ENCODE measurements at places on chromosomes 5 and 9.

DNA sequence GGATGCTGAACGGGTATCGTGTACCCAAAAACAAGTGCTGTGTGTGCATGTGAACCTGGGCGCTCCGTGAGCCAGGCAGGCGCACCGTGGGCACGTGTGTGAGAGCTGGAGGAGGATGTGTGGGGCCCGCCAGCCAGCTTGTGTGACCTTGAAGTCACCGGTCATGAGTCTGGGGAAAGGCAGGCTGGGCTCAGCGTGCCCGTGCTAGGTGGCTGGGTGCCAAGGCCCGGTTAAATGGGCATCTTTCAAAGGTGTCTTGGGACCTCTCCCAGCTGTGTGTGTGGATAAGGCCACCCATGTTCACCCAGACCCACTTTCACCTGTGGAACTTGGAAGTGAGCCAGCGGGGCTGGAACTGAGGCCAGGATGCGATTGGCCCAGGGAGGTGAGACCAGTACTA lies 3.4 kb downstream of the KCNT1 start:
- no peak for DNase-seq

DNA sequence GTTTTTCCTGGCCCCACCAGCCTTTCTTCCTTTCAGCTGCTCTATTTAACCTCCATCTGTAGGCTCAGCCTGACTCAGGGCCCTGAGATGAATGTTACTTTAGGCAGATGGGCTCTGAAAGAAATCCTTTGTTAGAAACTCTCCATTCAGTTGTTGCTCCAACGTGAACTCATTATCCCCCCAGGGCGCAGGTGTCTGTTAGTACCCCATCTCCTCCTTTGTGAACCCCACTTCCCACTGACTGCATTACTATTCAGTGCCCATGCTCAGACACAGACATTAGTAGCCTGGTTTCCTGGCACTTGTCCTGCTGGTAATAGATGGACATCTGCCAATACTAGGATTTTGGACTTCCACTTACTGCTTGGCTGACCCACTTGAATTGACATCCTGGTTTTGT lies 1271.6 kb downstream of the PTPRD start:
- no peak for DNase-seq

DNA sequence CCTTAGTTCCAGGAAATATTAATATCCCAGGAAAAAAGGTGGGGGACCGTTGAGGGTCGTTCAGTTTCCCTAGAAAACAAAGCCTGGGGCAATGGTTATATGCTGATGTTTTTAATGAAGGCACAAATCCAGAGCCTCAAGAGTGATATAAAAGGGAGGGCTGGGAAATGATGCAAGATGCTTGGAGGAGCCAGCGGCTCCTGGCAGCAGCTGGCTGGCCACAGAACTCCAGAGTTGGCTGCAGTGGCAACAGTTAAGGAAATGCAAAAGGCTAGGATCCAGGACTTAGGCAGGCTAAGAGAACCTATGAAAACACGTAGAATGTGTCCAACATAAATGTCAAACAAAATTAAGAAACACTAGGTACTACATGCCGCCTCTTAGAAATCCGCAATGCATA lies 31.0 kb upstream of the B4GALT1 start:
- no peak for DNase-seq

- no peak for DNase-seq
Measured at GRCh38 chr5:161295721-161296250, 250.7 kb downstream of the GABRB2 start.

- DNase-seq, result no peak
Measured at GRCh38 chr5:91136271-91136670, 246.8 kb downstream of the ARRDC3 start.

DNA sequence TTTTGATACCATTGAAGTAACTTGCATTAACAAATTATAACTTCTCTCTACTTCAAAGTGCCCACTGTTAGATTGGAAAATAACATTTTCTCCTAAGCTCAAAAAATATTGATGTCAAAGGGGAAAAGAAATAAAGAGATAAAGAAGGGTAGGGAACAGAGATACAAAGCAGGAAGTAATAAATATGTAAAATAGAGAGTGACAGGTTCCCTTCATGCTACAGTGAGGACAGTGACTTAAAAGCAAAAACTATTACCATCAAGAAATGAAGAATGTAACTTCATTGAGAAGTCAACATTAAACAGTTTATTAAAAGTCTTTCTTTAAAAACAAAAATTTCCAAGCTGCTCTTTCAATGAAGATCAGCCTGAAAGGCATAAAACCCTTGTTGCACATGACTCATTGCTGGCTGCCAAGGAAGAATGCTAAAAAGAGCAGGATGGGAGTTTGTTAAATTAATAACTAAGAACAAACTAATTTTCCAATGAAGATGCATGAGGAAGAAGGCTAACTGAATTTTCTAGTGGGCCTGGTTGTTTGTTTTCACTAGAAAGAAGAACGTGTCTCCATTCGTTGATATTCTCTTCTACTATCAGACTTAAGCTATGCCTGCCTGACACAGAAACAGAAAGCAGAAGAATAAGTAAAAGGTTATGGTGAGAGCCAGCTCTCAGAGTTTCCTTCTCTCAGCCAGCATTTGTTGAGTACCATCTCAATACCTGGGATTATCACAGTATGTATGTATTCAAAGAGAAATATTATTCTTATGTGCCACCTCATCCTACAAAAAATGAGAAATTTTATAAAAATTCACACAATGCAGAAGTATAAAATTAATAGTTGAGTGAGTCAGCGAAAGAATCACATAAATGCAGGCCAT lies 197.8 kb upstream of the NREP start:
- DNase-seq, result no peak

GRCh38 chr9:93365427-93366118 lies 85.9 kb upstream of the FAM120A start:
- DNase-seq, result no peak

- DNase-seq, result no peak
Measured at GRCh38 chr9:101418518-101419430, 16.8 kb downstream of the ALDOB start.

GRCh38 chr5:56272765-56273164 lies 39.6 kb upstream of the ANKRD55 start:
- DNase-seq, result no peak

DNA sequence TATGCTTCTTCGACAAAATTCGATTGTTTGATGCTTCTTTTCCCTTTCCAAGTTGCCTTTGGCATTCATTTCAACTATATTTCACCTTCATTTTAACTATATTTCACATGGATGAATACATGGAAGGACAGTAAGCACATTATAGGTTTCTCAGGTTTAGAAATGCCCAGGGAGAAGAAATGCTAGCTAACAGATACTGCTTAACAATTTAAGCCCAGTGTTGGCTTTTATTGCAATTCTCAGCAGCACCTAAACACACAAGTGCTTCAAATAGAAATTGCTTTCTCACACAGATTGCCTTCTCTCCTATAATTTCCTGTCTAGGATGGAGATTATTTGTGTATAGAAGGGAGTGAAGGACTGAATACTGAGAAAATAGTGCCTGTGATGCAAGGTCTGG lies 30.2 kb upstream of the SMC5 start:
- no peak for DNase-seq

- DNase-seq, result no peak
Measured at GRCh38 chr5:44679214-44679613, 129.5 kb upstream of the MRPS30 start.

DNA sequence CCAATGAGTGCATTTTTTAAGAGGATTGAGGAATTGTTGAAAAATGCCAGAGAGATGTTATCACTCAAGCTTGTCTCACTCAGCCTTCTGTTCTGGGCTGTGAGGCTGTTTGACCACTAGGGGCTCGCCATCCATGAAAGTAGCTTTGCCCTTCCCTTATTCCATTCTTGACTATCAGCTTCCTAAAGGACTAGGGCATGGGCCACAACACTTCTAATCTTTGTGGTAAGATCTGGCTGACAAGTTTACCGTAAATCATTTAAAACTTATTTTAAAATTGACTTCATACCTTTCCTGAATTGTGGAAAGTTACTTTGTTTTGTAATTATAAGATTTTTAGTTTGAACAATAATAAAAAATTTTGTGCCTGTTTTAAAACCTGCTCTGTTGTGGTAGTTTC lies 49.5 kb downstream of the TJP2 start:
- no peak for DNase-seq

DNA sequence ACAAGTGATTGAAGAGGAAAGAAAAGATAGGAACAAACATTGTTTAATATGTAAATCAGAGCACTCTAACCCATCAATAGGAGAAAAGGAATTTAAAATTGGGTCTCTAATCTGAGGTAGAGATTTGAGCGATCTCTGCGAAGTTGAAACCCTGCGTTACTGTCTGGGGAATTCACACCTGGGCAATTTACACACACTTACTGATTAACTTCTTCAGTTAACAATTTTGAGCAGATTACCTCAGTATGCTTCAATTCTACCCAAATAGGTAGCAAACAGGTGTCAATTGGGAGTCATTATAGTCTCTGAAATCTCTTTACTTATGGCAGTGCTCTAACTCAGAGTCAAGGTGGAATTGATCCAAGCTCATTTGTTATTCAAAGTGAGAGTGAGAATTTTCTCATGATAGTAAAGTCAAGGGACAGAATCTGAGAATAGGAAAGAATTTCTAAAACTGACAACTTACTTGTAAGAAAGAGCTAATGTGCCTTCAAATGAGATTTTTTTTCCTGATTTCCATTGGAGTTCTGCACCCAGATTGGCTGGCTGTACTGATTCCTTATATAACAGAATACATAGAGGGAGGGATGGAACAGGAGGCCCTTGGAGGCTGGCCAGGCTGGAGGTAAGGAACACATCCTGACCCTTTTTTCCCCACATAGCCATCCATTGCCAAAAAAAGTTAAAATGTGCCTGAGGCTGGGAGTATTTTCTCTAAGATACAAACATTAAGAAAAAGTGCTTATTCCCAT lies 27.1 kb upstream of the IFNA14 start:
- no peak for DNase-seq

DNA sequence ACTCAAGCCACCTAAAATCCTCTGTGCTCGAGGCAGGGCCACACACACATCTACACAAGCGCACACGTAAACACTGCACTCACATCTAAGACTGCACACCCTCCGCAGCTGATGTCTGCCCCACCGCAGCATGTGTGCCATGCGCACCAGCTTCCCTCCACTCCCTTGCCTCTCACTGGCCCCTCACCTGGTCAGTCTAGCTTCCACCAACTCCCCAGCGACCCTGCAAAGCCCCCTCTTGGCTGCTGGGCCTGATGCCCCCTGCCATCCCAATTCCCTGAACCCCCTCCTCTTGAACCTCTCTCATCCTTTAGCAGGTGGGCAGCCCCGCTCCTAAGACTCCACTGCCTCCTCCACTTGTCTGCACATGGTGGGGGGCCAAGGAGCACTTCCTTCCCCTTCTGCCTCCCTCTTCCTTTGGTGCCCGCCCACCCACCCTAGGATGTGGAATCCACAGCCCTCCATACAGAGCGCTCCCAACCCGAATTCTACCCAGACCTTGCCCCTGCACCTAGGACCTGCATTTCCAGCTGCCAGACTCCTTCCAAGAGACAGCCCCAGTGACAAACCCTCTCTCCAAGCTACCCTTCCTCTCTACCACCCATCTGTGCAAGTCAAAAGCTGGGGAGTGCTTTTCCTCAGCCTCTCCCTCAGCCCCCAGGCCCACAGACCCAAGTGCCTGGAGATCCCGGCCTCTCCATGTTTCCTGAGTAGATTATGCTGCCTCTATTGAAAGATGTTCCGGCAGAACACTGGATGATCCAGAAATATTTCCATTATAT lies 23.9 kb downstream of the ADAMTS2 start:
- no peak for DNase-seq

GRCh38 chr5:74054139-74054538 lies 428.1 kb downstream of the ARHGEF28 start:
- DNase-seq, result no peak

- no peak for DNase-seq
Measured at GRCh38 chr9:108209132-108209685, 646.6 kb downstream of the ACTL7B start.

GRCh38 chr5:168987543-168988300 lies 313.2 kb downstream of the SLIT3 start:
- peak; percentile 27 for DNase-seq
